ENCODE measurements at places on chromosomes 13 and 19.

- no peak for DNase-seq
These were observed 118.8 kb downstream of the CDK8 start for GRCh38 chr13:26372747-26373146.

- DNase-seq, result no peak
These were observed 880 bp downstream of the FGF9 start for GRCh38 chr13:21671620-21672286.

DNA sequence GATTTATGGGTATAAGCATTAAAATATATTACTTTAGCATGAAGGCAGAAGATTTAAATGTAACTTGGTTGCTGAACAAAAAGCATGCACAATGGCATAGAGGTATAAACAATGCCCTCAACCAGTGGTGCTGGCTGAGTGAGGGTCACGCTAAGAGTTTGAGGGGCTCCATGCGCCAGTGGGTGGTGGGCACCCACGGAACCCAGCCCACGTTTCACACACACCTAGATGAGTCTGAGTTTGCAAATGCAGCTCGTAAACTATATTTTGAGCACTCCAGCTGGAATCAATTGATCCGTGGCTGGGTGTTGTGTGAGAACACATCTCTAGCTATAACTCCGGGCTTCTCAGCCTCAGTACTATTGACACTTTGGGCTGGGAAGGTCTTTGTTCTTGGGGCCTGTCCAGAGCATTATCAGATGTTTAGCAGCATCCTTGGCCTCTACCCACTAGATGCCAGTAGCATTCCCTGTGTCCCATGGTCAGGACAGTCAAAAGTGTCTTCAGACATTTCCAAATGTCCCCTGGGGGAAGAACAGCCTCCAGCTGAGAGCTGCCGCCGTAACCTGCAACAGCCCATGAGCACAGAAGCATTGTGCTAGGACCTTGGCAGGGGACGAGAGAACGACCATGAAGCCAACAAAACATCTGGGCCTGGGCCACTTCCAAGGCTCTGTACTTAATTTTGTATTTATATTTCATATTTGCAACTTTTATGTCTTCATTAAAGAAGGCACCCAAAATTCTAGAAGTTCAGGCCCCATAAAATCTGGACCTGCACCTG lies 108.1 kb upstream of the SOX1 start:
- no peak for DNase-seq

DNA sequence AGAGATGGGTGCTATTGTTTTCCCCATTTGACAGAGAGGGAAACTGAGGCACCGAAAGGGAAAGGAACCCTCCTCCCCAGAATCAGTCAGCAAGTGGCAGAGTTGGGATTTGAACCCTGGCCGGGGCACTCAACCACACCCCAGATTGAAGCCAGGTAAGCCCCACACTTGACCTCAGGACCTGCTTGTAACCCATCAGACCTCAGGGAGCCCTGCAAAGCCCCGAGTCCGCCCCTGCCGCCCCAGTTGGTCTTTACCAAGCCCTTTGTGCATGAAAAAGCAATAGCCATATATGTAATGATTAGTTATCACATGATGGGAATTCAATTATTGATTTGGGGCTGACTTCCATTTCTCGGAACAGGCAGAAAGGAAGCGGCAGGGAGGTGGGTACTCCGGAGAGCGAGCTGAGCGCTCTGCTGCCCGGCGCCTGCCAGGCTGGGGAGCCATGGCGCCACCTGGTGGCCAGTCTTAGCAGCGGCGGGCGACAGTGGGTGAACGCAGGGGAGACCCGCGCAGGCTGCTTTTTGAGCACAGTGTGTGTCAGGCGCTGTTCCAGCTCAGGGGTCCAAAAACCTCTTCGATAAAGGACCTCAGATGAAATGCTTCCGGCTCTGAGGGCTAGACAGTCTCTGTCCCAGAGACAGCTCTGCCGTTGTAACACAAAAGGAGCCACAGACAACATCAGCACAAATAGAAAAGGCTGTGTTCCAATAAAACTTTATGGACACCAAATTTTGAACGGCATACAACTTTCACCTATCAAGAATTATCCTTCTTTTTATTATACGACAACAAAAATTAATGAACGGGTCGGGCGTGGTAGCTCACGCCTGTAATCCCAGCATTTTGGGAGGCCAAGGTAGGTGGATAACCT lies 82.9 kb upstream of the CACNA1A start:
- DNase-seq, result peak; percentile 51

GRCh38 chr13:35729926-35730627 lies 253.6 kb upstream of the MAB21L1 start:
- no peak for DNase-seq

- DNase-seq, result no peak
These were observed 413.3 kb downstream of the KCTD12 start for GRCh38 chr13:76472916-76473315.

GRCh38 chr19:41226053-41226873 lies 7.2 kb downstream of the AXL start:
- DNase-seq, result peak; percentile 89

- no peak for DNase-seq
These were observed 2.3 kb downstream of the SERTAD3 start for GRCh38 chr19:40441719-40442253.

DNA sequence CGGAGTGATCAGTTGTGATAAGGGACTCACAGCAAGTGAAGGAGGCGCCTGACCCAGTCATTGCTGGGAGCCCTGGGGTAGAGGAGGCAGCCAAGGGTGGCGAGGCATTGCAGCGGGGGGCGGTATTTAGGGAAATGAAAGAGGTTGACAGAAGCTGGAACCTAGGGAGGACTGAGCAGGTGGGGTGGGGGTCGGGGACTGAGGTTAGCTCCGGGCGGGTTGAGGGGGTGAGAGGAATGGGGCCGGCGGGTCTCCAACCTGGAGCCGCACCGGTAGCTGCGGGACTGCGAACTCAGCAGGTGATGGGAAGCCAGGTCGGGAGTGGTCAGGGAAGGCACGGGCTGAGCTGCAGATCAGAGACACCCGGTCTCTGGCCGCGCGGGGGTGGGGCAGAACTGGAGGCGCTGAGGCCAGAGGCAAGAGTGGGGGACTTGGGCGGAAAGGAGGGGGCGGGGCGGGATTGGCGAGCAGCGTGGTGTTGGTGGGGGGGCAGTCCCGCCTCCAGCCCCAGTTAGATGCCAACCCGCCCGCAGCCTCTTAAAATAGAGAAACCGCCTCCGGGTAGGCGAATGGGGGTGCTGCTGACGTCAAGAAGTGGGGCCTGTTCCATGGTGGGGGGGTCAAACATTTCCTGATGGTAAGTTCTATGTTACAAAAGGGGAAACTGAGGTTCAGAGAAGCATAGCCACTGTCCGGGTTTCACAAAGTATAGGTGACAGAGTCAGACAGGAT lies 1.5 kb downstream of the MAST3 start:
- DNase-seq, result no peak

DNA sequence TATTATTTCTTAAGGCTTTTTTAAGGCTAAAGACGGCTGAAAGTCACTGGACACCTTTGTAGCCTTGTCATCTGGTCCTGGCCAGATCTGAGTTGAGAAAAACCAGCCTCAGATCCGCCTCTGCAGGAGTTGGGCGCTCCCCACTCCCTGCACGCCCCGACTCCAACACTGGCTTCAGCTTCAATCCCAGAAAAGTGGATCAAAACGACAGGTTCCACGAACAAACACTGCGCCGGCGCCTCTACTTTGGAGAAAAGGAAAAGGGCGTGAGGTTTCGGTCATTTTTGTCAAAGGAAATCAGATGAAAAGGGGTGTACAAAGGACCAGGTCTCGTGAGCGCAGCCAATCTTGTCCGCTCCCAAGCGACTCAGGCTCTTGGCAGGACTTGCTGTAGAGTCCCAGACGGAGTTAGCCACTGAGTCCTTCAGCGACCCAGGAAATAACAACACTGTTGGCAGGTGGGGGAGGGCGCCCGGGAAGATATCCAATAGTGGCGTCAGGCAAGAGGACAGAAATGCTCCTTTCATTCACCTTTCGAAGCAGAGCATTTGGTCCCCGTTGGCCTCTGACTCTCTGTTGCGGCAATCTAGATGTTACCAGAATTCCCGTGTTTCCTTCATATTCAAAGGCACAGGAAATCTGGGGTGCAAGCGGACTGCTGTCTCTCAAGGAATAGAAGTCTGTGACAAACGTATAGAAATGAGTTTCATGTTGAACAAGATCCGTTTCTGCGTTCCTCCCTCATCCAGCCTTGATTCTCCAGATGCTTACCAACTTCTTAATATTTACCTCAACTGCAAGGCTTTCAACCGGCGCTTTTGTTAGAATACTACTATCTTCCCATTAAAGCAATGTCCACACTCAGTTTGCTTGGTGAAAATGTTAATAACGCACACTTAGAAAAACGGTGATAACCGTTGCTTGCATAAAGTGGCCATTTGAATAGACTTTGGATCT lies 1.8 kb upstream of the CCNA1 start:
- DNase-seq, result no peak

DNA sequence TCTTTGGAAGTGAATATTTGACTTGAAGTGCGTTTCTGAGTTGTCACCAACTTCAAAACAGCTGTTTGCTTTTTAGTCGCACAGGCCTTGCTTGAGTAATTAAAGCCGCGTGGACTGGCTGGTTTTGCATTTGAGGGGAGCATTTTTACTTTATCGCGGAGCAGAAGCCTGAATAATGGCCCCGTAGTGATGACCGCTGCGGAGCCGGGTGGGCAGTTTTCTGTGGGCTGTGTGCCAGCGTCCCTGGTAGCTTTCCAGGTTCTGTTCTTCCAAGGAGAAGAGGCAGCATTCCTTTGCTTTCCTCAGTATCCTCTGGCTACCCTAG lies 1.1 kb downstream of the NAA16 start:
- peak; percentile 59 for DNase-seq

DNA sequence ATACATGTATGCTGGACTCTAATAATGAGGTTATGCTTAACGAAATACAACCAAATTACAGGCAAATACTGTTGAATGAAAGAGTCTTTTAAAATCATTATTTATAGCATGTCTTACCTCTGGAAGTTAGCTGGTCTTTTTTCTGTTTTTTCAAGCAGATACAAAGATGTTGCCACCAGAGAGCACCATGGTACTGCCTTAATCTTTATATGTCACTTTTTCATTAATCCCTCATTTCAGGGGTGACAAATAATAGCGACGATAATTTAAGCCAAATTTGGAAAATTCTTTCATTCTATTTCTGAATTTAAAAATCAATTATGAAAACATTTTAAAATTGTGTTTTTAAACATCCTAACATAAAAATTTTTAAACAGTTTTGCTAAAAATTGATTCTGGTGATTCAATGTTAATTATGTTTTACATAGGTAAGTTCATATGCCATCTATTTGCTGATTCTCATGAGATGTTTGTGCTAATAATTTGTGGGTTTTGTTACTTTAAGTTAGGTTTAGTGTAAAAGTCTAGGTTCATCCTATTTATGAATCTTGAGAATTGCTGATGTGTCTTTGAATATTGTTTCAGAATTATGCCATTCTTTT lies 379.3 kb upstream of the SGCG start:
- DNase-seq, result peak; percentile 1

GRCh38 chr13:100521851-100522617 lies 66.6 kb downstream of the GGACT start:
- no peak for DNase-seq

DNA sequence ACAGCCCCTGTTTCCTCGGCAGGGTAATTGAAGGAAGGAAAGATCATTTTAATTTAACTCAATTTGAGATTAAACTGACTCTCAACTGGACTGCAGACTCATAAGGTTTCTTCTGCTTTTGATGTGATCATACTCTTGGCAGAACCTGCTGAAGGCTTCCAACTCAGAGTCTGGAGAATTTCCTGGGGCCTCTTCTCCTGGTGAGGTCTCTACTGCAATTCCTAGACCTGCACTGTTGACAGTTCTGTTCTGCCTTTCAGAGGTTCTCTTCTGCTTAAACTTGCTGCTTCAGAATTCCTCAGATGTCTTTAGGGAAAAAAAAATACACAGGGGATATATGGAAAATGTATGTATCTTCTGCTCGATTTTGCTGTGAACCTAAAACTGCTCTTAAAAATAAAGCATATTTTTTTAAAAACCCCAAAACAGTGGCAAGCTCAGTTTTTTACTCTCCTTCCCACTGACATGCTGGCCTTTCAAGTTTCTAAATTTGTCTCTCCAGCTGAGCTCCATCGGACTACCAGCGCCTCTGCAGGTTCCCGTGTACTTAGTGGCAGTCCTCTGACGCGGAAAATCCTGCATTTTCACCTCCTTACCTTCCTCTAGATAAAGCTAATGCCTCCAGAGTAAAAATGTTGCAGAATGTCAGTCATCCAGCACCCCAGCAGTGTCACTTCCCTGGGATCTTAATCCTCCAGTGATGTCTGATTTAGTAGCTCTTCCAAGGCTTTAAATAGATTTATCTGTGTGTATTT lies 733.5 kb upstream of the SGCG start:
- no peak for DNase-seq

DNA sequence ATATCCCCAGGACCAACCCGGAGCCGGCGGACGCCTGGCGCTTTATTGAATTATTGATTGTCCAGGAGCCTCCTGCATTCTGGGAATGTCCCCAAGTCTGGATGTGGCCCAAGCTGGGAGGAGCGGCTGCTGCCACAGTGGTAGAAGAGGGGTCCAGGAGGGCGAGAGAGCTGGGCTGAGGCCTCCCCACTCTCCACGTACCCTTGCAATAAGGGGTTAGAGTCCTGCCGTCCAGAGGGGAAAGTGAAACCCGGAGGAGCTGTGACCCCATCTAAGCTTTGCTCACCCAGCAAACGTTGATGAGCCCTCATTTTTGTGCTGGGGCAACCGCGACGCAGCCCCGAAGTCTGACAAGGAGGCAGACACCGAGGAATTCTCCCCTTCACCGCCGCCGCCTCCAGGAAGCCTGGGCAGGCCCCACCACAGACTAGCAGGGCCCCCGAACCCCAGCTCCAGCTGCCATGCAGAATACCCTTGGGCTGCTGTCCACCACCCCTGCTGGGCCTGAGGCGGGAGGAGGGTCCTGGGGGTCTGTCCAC lies 1.4 kb upstream of the C2CD4C start:
- no peak for DNase-seq

DNA sequence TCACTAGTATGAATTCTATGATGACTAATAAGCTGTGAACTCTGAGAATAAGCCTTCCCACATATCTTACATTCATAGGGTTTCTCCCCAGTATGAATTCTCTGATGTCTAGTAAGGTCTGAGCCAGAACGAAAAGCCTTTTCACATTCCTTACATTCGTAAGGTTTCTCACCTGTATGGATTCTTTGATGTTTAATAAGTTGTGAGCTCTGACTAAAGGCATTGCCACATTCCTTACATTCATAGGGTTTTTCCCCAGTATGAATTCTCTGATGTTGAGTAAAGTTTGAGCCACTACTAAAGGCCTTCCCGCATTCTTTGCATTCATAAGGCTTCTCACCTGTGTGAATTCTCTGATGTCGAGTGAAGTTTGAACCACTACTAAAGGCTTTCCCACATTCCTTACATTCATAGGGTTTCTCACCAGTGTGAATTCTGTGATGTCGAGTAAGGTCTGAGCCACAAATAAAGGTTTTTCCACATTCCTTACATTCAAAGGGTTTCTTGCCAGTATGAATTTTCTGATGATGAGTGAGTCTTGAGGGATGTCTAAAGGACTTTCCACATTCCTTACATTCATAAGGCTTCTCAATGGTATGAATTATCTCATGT lies 30.7 kb upstream of the ZFP82 start:
- DNase-seq, result peak; percentile 1

DNA sequence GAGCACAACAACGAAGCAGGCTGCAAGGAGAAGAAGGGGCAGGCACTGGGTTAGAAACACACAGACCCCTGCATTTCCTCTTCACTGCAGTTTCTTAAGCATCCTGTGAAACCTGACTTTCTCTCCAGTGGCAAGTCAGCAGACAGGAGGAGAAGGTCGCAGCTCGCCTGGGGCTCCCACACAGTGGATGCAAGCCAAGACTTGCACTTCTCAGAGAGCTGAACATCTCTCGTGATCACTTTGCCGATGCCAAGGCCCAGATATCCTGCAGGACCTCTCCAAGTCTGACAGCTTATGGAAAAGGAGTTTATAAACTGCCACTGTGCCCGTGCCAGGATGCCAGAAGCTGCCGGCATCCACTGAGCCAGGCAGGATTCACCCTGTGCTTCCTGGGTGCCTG lies 18.4 kb downstream of the TMEM272 start:
- no peak for DNase-seq

Data from mesenchymal stem cell (in vitro differentiated cells and primary cell).